Regular cardiac myocyte (primary cell): ENCODE measurements at places on chromosomes 2 and 18. TPM values are rescaled to one million over a fixed set of nuclear protein-coding genes. Genes with fewer than 3 reads are reported as not detected.

VSNL1 gene
- 0.38 and 0.85 TPM in 2 replicates for total RNA-seq

RAB17 gene
- 0.19 and 0.56 TPM in 2 replicates for total RNA-seq

UGT1A4 gene
- total RNA-seq, result 0.28 TPM in 1 of 2 replicates, not detected in the other

ADD2 gene
- total RNA-seq, result 0.28 TPM in 1 of 2 replicates, not detected in the other

ASXL3 gene
- 0.19 and 1.1 TPM in 2 replicates for total RNA-seq

DSC2 gene
- total RNA-seq, result under 0.01 TPM in 2 replicates

KCNK3 gene
- 0.38 and 2.0 TPM in 2 replicates for total RNA-seq

CD28 gene
- total RNA-seq, result under 0.01 TPM in 1 of 2 replicates, not detected in the other

TIA1 gene
- 69.9 and 75.0 TPM in 2 replicates for total RNA-seq

GRHL1 gene
- 0.28 and 0.38 TPM in 2 replicates for total RNA-seq

MROH2A gene
- total RNA-seq, result not detected in 2 replicates
